ENCODE measurements at places on chromosomes 2 and 18.

DNA sequence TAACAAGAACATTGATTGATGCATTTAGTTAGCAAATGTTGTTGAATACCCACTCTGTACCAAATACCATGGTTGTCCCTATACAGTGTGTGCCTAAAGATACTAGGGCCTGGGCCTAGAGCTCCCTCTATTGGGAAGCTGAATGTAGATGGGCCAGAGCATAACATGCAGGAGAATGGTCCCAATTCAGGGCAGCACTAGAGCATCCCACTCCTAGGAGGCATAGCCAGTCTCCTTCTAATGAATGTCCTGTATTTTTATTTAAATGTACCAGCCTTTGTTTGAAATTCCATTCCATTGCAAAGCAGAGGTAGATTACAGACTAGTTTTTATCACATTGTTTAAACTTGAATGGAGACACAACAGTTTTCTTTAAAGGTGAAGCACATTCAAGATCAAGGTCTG, 90.6 kb downstream of the FEZ2 start:
- DNase-seq = peak; percentile 65

DNA sequence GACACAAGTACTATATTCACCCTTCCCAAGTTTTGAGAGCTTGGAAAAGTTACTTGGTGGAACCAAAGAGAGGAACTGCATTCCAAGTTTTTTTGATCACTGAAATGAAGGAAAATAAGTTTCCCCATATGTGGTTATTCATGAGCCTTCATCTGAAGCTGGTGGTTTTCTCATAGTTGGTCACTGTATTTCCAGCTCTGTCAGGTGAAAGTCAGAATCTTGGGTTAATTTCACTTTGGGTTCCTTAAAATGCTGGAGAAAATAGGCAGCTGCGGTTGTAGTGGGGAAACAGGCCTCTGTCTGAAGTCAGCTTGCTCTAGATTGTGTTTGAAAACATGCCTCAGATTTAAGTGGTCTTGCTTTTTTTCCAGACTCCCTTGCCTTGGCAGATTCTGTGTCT, 200.5 kb downstream of the HRH4 start:
- no peak for DNase-seq

GRCh38 chr2:172674034-172674967, 61.3 kb upstream of the RAPGEF4 start:
- DNase-seq = peak; percentile 9

DNA sequence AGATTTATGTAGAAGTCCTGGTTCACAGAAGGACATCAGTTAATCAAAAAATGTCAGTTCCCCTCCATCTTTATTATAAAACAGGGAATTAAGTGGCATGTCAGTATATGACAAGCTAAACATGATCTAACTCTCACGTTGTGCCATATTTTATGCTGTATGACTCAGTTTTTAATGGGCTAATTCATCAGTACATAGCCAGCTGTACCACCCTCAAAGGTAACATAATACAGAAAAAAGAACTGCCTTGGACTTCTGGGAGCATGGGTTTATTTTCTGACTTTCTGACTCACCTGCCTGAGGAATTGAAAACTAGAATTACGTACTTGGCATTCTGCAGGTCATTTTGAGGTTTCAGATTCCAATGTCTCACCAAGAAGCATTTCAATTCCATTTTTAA, 135.7 kb downstream of the CMPK2 start:
- DNase-seq = no peak

- DNase-seq = peak; percentile 47
These were observed 51.7 kb upstream of the SMIM21 start for GRCh38 chr18:75478996-75479880.

- no peak for DNase-seq
These were observed 198.8 kb upstream of the FOSL2 start for GRCh38 chr2:28193630-28194403.

GRCh38 chr2:141534666-141535362, 596.0 kb downstream of the LRP1B start:
- DNase-seq = peak; percentile 75

DNA sequence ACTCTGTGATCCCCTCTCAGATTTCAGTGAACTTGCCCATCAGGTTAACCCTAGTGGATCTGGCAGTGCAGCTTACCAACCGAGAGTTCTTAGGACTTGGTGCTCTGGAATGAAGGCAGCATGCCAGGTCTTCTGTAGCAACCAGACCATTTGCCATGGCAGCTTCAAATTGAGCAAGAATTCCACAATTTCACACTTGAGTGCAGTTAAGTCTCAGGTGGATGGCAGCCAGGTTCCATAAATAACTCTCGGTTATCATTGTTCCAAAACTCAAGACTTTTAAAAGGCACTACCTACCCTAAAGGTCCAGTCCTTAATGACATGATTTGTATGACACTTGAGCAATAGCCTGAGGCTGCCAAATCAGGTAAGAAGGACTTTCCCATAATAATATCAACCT, 48.1 kb downstream of the GALNT3 start:
- DNase-seq = peak; percentile 42

DNA sequence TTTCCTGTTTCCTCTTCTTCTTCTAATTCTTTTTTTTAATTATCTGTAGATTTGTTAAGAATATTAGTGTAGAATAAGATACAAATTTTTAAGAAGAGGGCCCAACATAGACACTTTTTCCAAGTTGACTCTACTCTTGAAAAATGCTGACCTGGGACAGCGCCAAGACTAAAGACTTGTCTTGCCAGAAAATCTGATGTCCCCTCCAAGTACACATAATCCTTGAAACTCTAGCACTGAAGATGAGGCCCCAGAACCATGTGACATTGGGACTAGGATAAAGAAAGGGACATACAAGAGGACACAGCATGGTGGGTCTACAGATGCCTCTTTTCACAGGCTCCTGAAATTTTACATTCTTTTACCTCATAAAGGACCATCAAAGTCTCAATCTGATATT, 271.6 kb upstream of the SESTD1 start:
- no peak for DNase-seq

DNA sequence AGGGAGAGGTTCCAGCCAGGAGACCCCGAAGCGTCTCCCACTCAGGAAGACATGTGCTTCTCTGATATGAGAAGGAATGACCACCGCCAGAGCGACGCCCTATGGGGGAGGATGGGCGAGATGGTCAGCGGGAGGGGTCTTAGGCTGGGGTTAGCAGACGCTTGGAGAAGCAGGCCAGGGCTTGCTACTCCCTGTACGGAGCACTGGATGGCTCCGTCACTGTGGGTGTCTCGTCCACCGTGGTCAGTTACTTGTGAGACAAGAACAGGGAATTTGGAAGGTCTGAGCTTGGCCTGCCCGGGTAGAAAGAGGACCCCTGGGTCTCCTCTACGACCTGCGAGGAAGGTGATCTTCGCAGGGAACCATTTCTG, 39.8 kb downstream of the TMEM18 start:
- DNase-seq = no peak

DNA sequence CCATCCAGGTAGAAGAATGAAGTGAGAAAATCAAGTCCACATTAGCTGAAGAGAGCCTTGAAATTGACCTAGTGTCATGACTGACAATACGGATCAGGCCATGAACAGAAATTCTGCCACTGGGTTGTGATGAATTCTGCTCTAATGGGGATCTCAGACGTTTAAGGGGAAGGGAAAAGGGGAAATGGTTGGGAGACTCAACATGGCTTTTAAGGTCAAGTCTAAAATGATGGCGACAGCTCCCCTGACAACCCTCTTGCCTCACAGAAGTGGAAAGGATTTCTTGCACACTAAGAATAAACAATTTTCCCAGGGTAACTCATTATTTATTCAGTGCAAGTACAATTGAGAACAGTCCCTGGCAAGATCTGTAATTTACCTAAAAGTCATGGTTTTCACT, 302.5 kb upstream of the ACVR2A start:
- DNase-seq = no peak

GRCh38 chr2:211981451-211981850, 557.2 kb downstream of the ERBB4 start:
- no peak for DNase-seq

DNA sequence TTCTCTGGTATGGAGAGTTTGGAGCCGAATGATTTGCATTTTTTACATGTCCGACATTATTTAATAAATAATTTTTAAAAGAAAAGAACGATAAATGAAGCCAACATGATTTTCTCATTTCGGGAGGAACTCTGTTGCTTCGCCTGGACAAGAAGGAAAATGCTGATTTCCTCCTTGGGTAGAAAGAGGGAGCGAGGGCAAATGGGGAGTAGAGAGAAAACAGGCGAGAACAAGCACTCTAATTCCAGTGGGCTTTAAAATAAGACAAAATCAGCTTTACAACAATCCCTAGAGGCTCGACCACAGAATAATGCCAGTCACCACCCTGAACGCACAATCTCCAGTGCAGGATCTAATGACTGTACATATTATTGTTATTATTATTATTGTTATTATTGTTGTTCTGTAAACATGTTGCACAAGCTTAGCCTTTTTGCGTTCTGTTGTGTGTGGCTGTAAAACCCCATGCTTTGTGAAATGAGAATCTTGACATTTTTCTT, 3.7 kb downstream of the DLX1 start:
- no peak for DNase-seq

DNA sequence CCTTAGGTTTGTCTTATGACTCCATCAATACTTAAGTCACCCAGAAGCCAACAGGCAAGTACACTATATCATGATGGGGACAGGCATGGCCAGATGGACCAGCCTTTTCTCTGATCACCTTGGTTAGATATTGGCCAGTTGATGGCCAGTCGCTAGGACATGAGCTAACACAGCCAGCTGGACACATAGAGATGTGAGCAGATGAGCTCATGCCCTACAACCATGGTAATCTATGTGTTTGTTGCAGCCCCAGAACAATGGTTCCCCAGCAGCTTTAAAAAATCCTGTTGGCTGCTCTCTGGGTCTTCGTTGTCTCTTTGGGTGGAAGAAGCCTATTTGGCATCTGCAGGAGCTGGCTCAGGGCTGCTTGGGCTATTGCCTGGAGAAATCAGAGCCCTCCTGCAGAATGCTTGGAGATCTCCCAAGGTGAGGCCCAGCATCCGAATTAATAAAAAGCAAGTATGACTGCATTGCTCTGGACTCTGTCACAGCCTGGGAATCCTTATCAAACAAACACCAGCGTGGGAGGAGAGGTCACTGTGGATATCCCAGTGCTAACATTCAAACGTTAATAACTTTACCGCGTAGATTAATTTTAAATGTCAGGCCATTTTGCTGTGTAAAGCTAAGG, 62.3 kb upstream of the KLHL29 start:
- DNase-seq = no peak

DNA sequence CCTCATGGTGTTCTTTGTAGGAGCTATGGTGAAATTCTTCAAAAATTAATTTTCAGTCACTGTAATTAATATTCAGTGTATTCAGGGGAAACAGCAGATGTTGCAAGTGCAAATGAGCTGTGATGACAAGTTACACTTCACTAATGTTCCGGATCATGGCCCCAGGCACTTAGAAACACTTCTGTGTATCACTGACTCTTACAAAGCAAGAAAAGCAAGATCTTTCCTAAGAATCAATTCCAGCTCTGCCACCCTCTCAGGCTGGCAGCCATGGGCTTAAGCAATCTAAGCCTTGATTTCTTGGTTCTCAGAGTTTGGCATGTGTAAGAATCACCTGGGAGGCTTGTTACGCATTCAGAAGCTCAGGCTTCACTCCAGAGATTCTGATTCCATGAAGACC, 78.0 kb downstream of the MARCHF4 start:
- no peak for DNase-seq

GRCh38 chr2:191245046-191245868, at the start of gene MYO1B:
Gene MYO1B (plus strand): TSS chr2:191245404. CDS start chr2:191276896, 31,492 bp downstream.
- DNase-seq = no peak

GRCh38 chr2:30323499-30323898, 92.2 kb downstream of the LBH start:
- no peak for DNase-seq

DNA sequence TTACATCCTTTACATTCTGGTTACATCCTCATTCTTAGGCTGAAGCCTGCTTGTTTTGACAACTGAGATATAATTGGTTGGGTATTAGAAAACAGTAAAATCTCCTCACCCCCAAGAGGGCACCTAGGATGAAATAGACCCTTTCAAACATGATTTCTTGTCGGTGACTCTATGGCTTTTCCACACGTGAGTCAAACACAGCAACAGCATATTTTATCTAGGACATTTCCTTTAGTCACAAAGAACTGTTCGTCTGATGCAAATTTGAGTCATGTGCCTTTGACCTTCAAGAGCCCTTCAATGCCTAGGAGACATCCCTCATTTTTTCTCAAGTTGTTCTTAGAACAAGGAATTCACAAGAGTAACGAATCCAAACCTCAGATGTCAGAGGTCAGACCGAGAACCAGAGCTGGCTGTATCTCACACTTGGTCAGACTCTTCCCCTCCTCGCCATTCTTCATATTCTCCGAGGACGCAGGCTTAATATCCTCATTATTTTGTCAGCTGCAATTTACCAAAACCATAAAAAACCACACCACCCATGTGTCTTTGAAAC, 60.5 kb upstream of the ALKAL2 start:
- DNase-seq = no peak

All from globus pallidus (tissue), 1 donor.